ENCODE measurements at places on chromosomes 2 and 18.

GRCh38 chr2:67243919-67244318 is 153.2 kb upstream of the ETAA1 start:
- DNase-seq: no peak

DNA sequence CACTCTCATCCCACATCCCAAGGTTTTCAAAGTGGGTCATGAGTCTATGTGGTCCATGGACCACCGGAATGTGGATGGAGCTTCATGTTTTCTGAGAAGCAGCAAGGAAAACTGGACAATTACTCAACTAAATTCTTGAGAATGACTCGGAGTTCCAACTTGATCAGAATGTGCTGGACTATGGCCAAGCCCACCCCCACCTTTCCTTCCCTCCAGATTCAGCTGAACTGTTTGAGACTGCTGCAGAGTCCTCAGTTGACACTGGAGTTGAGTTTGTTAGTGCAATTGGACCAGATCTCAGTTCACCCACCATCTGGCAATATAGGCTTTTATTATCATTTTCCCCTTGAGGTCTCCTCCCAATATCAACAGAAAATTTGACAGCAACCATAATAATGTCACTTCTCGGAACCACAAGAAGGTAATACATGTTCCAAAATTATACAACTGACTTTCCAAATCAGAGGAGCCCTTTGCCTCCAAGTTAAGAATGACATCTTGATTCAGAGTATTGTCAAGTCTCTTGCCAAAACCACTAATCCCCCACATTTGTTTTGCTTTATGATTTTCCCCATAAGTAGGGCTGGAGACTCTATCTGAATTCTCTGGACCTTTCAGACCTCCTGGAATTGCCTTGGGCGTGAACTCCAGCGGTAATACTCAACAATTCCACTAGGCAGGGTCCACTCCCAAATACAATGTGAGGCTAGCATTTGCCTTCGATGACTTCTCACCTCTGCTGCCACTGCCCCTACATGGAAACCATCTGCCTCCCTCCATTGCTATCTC is 8.8 kb downstream of the COL4A4 start:
- no peak for DNase-seq

- no peak for DNase-seq
Observed at GRCh38 chr2:54561010-54561409, 104.9 kb downstream of the SPTBN1 start.

- DNase-seq: no peak
Observed at GRCh38 chr2:70767699-70768589, at the start of gene ADD2. ADD2 (minus strand) TSS chr2:70768200; CDS start chr2:70706408, 61,792 bp downstream.

- DNase-seq: no peak
Observed at GRCh38 chr18:76573325-76574025, 78.4 kb upstream of the ZNF516 start.

Measured in central memory CD4-positive, alpha-beta T cell (primary cell).